ENCODE measurements at places on chromosomes 1 and 21.
A peak's percentile ranks its signal among the peaks of the same experiment; 100 is the strongest.

- no peak for DNase-seq
- no peak overlapping the region for H3K27ac ChIP-seq
- no peaks in the 10 kb centered on the region for H3K36me3 ChIP-seq
- peaks cover 4% of the 10 kb centered on the region for H3K4me1 ChIP-seq
- H3K27me3 ChIP-seq, result peaks cover 3% of the 10 kb centered on the region
- no peak overlapping the region for H3K4me3 ChIP-seq
Observed at GRCh38 chr1:87902830-87903229, 574.1 kb downstream of the LMO4 start.

DNA sequence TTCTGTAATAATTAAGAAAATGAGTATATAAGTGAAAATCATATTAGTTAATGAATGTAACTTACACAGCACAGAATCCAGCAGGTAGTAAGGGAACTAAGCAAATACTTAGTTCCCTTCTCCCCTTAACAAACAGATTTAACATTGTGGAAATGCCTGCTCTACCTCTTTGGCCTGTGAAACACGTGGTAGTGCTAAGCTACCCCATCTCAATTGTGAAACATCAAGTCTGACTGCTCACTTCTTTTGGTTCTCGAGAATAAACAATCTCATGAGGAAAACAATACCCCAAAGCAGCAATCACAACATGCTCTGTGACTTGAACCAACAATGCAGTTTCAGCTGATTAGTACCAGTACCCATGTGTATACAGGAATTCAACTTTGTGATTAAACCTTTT, 4.7 kb downstream of the MYSM1 start:
- no peak overlapping the region for H3K27ac ChIP-seq
- no peak overlapping the region for H3K4me3 ChIP-seq
- H3K4me1 ChIP-seq, result peaks cover 14% of the 10 kb centered on the region
- no peaks in the 10 kb centered on the region for H3K27me3 ChIP-seq
- no peak for DNase-seq

DNA sequence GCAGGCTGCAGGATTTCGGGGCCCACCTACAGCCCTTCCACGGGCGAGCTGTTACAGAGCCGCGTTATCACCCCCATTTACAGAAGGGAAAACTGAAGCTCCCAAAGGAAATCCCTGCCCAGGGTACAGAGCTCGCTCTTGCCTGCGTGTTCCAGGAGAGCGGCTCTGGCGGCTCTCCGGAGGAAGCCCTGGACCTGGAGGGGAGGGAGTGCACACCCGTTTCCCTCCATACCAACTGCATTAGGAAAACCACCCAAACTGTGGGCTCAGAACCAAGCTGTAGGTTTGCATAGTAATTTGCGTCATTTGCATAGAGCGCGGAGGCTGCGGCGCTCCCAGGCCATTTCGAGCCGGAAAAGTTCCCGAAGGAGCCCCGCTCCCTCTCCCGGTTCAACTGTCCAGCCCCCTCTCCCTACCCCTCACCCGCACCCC, 24.7 kb upstream of the ADGRB2 start:
- no peaks in the 10 kb centered on the region for H3K27me3 ChIP-seq
- H3K4me3 ChIP-seq, result peak overlapping the region; percentile 82
- H3K27ac ChIP-seq, result peak overlapping the region; percentile 71
- H3K4me1 ChIP-seq, result peaks cover 7% of the 10 kb centered on the region
- H3K36me3 ChIP-seq, result no peaks in the 10 kb centered on the region

DNA sequence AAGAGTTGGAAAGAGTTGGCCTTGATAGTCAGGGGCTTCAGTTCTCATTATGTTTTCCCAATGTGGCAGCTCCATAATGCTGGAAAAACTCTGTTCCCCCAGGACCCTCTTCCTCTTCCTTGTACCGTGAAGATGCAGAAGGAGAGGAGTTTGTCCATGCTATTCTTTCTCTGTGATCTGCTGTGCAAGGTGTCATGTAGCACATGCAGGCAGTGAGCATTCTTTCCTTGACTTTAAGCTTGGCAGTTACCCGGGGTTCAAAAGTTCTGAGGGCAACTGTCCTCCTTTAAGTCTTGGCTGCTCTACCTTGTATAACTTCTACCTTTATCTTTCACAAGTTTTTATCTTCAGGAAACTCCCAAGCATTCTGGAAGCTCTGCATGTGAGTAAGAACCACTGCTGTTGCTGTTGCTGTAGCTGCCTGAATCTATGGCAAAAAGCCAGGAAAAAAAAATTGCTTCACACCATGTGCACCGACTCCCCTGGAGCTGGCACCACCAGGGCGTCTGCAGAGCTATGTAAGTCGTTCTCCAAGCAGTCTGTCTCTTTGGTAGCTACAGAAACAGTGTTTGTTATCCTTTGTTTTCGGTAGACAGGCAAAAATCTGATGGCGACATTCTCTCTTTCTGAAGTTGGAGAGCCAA, 42.7 kb upstream of the SLC16A1 start:
- H3K27me3 ChIP-seq, result no peaks in the 10 kb centered on the region
- H3K27ac ChIP-seq, result peak overlapping the region; percentile 76
- no peak overlapping the region for H3K4me3 ChIP-seq
- DNase-seq, result peak; percentile 80

All from osteocyte (in vitro differentiated cells).